ENCODE measurements at places on chromosomes 5 and 9.

GRCh38 chr5:86971034-86971571, 296.6 kb upstream of the RASA1 start:
- DNase-seq, result no peak

DNA sequence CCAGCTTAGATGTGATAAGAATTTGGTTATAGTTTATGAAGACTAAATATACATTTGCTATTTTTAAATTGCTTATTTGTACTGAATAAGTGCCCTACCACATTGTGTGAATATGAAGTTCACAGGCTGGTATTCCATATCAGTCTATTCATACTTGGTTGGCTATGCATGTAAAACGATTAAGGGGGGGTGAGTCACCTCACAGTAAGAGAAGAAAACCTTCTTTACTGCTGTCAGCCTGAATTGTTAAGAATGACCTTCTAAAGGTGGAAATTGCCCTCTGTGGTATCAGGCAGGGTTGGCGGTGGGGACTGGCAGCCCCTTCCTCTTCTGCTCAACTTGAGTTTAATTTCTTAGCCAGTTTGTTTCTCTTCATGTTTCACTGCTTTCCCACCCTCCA, 127.0 kb upstream of the RPS23 start:
- no peak for DNase-seq

- DNase-seq, result no peak
These were observed 3.8 kb downstream of the MTMR12 start for GRCh38 chr5:32308946-32309345.

DNA sequence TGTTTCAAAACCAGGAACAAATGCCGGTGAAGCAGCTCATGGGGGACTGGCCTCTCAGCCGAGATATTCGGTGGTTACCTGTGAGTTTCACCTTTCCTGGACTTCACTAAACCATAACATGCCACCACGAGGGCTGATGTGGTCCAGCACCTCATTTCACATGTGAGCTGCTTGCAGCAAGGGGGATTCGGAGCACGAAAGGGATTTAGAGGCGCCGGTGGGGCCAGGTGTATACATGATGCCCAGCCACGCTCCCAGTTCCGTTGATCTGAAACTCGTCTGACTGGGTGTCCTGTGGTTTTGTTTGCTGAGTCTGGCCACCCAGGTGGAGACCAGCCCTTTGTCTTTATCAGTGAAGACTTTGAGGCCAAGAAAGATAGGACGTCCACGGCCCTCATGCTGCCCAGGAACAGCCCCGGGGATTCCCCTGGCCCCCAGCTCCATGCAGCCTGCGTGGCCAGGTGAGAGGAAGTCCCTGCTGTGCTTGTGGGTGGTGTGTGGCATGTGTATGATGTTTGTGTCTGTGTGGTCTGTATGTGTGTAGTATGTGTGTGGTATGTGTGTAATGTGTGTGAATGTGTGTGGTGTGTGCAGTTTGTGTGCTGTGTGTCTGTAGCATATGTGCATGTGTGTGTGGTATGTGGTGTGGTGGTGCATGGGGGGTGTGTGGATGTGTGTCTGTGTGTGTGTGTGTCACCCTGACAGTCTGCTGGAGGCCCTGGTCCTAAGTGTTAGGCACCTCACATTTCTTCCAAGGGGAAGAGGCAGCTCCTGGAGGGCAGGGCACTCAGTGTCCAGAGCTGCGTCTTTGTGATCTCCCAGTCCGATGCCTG, 23.4 kb downstream of the PHF2 start:
- no peak for DNase-seq

DNA sequence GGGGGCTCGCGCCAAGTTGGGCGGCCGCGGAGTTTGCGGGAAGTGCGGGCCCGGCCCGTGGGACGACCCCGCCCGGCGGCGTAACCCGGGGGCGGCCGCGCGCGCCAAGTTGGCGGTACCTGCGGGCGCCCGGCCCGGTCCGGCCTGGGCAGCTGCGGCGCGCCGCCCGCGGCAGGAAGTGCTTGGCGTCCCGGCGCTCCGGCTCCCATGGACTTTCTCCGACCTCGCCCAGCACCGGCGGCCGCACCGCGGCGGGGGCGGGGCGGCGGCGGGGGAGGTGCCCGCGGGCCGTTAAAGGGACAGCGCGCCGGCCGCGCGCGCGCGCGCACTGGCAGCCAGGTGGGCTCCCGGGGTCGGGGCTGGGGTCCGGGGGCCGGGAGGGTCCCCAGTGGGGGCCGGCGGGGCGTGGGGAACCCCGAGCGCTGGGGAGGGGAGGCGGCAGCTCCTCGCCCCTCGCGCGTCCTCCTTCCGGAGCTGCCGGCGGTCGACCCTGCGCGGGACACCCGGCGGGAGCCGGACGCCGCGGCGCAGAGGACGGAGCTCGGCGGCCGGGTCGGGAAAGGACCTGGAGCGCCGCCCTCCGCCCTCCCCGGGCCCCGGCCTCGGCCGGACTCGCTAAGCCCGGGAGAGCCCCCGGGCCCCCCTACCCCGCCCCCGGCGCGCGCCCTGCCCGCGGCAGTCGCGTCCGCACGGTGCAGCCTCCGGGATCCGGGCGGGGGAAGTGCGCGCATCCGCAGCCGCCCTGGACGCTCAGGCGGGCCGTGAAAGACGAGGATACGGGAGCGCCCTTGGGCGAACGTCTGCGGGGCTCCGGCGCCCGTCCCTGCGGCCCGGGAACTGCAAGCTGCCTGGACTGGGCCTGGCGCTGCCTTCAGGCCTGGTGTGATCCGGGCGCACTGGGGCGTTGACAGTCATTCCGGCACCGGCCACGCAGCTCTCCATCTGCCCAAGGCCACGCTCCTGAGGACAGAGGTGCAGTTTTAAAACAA, at the start of gene NACC2:
NACC2 (minus strand) TSS at position 220 of the 989 bp plus-strand sequence. CDS start 44,768 bp downstream, outside the sequence.
- no peak for DNase-seq

DNA sequence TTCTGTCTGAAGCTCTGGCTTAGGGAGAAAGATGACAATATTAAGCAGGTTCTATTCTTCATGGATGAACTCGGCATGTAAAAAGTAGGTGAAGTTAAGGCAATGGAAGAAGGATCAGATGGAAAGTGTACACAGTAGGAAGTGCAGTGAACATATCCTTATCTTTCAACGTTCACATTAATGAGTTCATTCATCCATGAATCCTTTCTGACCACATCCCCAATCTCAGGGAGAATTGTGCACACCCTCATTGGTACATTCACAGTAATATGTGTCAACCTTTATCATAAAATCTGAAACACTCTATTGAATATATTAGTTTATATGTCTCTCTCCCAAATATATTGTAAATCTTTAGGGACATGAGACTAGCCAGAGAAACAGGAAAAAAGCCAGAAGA, 5.5 kb downstream of the GIN1 start:
- DNase-seq, result no peak

DNA sequence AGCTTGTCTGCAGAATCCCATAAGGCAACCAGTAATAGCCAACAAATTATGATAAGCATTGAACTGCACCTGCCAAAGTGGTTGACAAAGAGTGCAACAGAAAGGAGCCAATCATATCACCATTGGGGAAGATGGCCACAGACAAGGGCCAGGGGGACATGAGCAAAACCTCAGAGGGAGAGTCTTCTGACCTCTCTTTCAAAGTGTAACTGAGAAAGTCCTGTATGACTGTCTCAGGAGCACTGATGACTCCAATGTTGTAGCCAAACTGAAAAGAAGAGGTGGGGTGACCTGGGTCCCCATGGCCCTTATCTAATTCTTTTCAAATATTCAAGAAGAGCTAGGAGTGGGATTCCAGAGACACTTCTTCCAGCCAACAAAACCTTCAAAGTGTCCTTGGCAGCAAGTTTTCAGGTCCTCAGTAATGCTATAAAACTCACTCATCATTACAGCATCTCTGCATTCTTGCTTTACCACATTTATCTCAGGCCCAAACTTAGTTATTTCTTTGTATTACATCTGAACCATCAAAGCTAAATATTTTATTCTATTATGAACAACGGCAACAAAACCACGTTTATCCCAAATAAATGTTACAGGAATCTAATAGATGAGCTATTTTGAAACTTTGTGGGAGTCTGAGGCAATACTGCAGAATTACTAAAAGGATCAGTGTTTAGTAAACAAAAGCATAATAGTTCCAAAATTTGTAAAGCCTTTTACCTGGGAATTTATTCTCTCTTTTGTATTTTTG, 24.4 kb downstream of the FBLL1 start:
- no peak for DNase-seq

DNA sequence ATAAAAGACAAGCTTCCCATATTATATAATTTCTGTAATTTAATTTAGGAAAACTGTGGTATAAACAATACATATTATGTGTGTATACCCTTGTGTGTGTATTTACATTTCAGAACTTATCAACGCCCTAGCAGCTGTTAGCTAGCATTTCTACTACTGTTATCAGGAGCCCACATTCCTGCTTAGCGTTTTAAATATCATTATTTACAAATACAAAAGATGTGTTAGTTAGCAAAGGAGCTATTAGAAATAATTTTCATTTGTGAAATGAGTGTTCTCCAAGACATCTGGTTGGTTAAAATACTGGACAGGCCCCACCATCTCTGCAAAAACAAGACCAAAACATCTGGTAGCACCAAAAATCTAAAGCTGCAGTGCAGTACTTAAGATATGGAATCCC, 48.0 kb downstream of the EPB41L4A start:
- DNase-seq, result no peak

GRCh38 chr5:31990081-31990650, 184.0 kb downstream of the GOLPH3 start:
- DNase-seq, result no peak

DNA sequence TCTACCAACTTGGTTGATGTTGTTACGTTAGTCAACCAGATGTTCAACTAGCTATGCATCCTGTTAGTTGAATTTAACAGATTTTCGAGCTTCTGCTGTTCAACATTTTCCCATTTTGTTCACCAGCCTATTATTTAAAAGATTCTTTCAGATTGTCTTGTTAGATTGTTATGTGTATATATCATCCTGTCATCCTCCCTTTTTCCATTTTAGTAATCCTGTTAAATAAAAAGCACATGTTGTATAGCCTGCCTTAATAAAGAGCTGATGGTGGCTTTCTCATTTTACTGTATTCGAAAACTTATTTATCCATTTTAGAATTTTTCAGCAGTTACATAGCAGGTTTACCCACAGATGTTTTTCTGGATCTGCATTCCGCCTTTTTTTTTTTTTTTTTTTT, 4.3 kb downstream of the TMEFF1 start:
- DNase-seq, result no peak

GRCh38 chr5:133827011-133827410, 141.4 kb downstream of the C5orf15 start:
- no peak for DNase-seq

- peak; percentile 57 for DNase-seq
These were observed 70.7 kb upstream of the RNF38 start for GRCh38 chr9:36470643-36471290.

DNA sequence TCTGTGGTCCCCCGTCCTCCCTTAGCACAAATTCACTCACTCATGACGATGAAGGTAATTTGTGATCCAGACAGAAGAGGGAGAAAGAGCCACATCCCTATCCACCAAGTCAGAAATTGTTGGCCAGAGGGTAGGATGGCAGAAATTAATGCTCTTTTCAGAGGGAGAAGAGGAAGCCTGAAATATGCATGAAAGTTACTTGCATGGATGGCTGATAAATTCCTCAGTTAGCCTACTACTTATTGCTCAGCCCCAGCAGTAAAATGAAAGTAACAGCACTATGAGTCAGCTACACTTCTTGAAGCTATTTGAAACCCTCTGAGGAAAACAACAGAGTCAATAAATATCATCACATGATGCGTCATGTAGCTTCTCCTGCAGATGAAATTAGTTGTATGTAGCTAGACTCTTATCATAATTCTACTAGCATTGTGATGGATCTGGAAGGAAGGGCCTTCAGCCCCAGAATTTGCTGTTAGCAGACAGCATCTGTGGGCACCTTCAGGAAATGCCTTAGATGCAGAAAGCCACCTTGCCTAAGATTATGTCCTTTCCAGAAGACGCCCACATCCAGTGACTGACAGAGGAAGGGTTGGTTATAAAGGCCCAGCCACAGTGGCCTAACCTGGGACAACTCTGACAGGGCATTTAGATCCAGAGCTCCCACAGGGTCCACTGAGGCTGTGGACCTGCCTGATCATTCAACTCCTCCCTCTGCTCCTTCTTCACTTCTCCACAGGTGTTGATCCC, 81.2 kb upstream of the CCDC112 start:
- no peak for DNase-seq

GRCh38 chr5:8446179-8446578, 577.2 kb downstream of the MTRR start:
- no peak for DNase-seq

GRCh38 chr5:89450149-89450538, 567.2 kb upstream of the MEF2C start:
- no peak for DNase-seq

DNA sequence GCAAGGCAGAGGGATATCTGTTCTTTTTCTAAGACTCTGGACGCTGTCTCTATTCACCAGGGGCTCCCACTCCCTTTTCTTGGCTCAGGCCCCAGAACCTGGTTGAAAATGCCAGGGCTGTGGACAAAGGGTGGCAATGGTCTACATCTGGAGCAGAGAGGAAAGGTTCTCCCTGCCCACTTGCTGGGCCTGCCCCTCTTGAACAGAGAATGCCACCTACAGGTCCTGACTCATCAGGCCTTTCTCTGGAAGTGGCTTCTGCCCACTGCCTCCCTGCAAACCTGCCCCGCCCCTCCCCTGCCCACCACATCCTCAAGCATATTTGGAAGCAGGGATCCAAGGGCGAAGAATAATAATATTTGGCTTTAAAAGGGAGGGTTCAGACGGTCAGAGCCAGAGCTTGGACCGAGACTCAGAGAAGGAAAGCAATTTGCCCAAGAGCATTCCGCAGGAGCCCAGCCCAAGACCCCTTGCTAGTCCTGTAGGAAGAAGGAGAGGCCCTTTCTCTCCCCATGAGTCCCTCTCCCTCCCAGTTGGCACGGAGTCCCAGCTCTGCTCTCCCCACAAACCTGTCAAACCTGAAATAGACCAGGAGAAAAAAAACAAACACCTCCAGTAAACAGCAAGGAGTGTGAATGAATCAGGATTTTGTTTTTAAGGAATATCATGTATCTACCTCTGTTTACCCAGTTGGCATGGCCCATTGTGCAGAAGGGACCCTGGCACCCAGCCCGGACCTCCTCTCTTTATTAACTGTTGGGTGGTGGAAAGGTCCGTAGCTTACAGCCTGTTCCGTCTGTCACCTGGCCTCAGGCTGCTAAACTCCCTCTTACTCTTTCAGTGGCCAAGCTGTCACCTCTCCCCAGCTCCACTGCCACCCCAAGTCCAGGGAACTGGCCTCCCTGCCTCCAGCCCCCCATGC, 37.7 kb upstream of the STXBP1 start:
- no peak for DNase-seq

- DNase-seq, result no peak
These were observed 153.1 kb downstream of the CCDC192 start for GRCh38 chr5:127856292-127856691.

- no peak for DNase-seq
These were observed 327.1 kb downstream of the MTRR start for GRCh38 chr5:8196061-8196460.

- no peak for DNase-seq
These were observed 1941.1 kb upstream of the C9orf72 start for GRCh38 chr9:29514336-29514735.

Data from stimulated activated CD8-positive, alpha-beta memory T cell treated with anti-CD3 and anti-CD28 coated beads, Interleukin-15, amount 100 ng/mL, for 4 hours (primary cell).